ENCODE measurements at places on chromosomes 5 and 9.

DNA sequence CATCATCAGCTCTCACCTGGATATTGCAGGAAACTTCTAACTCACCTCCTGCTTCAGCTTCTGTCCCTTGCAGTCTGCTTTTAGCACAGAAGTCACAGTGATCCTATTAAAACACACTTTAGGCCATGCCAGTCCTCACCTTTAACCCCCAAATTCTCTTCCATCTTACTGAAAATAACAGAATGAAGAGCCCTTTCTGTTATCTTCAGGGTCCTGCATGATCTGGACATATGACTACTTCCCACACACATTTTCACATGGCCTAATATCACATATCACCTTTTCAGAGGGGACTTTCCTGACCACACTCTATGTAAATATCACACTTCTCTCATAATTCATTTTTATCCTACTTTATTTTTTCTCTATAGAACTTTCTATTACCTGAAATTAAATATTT is 550.6 kb upstream of the CLINT1 start:
- no peak for DNase-seq

DNA sequence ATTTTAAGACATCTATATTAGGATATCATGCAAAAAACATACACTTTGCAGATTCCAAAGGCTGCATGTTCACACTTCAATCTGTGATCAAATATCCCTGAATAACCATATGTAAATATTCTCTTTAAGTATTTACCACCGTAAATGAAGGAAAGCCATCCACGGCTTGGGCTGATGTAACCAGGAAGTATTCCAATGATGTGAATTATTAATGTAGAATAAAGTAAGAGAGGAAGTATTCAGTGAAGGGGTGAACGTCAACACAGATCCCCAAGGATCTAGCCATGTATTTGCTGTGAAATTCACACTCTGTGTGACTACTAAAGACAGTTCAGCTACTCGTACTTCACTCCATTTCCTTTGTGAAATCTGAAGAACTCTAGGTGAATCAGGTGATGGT is 75.2 kb downstream of the CDH6 start:
- DNase-seq = no peak

DNA sequence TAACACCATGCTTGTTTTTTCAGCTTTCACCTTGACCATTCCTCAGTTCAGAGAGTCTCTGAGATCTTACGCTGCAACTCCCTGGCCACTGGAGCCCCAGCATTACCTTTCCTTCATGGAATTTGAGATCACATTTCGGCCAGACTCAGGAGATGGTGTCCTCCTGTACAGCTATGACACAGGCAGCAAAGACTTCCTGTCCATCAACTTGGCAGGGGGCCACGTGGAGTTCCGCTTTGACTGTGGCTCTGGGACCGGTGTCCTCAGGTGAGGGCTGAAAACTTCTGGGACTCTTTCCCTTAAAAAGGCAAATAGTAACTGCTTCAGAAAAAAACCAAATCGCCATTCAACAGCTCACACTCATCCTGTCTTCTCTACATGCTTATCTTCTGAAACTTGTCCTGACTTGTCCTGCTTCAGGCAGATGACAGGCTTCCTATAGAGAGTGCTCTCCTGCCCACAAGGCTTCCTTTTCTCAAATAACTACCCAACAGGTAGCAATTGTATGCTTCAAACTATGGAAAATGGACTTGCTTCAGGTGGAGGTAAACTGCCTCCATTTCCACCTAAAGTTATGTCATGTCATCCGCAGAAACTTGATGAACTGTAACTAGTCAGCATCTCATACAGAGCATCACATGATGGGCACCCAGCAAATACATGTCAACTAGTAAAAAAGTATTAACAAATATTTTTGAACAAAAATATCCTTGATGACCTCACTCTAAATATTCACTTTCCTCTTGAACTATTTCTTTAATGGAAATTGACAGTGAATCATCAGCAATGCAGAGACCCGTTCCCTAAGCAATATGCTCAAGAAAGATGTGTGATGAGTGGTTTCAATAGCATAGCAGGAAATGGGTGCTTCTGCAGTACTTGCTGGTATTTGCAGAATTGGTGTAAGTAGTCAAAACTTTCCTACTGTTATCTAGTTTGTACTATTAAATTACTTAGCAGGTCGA is 129.2 kb downstream of the LIFR start:
- DNase-seq = no peak

- DNase-seq = no peak
These were observed 101.1 kb upstream of the GNAQ start for GRCh38 chr9:78132701-78133058.

DNA sequence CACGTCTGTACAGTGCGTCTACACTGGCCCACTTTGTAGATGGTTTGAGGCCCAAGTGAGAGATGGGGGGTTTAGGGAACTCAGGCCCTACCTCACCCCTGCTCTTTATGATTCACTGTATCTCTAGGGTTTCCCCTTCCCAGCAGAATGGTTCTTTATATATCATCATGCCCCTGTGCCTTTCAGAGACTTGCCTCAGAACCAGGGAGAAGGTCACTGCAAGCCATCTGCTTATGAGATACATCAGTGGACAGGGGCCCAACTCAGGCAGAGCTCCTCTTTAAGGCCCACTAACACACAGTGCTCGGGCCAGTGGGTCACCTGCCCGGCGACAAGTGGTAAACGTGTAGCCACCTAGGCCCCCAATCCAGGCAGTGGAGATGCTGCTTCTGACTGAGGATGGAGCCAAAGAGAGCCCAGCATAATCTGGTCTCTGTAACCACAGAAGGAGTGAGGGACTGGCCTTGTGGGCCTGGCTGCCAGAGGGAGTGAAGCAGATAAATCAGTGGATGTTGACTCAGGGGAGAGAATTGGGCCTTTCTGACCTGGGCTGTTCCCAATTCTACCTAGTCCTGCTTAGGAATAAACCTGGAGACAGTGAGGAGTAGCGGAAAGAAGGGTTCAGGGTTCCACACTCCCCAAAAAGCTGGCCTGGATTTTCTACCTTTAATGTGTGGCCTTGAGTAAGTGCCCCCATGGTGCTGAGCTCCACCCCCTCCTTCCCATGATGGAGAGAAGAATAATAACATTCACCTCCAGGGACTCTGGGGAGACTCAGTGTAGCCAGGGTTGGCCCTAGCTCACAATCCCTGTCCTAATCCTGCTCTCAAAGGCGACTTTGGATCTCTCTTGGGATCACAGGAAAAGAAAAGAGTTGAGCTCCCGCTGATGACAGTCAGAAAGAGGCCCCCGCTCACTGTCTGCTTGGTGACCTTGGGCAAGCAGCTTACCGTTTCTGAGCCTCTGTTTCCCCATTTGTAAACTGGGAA is 2.8 kb upstream of the DUSP1 start:
- no peak for DNase-seq

GRCh38 chr5:146467760-146468159 is 20.6 kb downstream of the TCERG1 start:
- no peak for DNase-seq

GRCh38 chr9:79655551-79655950 is 83.8 kb downstream of the TLE4 start:
- no peak for DNase-seq

DNA sequence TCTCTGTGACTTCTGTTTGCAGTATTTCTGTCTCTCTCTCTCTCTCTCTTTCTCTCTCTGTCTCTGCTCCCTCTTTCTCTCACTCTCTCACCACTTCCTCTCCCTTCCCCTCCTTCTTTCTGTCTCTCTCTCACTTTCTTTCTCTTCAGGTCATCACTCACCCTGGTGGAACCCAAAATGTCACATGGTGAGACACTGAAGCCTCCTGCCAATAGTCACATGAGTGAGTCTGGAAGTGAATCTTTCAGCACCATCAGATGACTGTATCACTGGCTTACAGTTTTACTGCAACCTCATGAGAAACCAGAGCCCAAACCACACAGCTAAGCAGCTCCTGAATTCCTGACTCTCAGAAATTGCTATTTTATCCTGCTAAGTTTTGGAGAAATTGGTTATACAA is 414.6 kb downstream of the CAAP1 start:
- DNase-seq = no peak

DNA sequence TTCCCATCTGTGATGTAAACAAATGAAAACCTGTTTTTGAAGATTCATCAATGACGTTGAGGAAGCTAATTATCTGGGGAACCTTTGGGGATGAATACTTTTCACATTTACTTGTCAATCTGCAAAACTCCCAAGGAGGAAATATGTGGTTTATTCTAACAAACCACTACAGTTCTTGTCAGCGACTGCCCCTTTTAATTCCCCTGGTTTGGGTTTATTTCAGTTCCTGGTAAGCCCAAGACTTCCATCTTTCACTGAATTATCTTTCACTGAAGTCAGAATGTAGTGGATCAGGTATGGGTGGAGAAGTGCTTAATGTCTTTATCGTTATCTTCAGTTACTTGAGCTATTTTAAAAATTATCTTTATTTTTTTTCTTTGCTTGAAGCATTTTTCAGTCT is 40.2 kb downstream of the TLR4 start:
- DNase-seq = no peak

GRCh38 chr5:1332461-1333001 is 12.4 kb downstream of the CLPTM1L start:
- no peak for DNase-seq

DNA sequence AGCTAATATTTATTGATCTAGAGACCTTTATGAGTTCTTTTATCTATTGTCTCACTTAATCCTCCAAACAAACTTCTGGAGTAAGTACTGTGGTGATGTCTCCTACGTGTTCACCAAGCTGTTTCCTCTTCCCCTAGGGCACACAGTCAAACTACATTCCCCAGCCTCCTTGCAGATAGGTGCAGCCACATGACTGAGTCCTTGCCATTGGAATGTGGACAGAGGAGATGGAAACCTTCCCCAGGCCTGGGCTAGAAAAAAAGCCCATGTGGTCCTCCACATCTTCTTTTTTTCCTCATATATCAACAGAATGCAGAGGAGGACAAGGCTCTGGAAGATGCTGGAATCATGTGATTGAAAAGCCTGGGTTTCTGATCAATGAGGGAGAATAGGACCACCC is 88.0 kb downstream of the ANKRD55 start:
- DNase-seq = no peak

DNA sequence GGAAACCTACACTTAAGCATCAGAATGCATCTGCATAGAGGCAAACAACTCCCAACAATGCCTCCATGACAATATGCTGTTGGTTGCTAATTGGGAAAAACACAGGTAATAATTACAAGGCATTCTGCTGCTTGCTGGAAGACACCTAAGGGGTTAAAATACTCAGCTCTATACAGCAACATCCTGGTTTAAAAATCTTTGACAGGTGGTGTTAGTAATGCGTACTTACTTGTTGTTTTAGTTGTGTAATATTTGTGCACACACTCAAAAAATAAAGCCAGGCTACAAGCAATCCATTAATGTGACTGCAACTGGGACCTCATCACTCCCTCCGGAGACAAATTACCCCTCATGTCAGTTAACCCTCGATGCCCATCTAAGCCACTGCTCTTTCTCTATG is 126.3 kb upstream of the ELL2 start:
- no peak for DNase-seq

DNA sequence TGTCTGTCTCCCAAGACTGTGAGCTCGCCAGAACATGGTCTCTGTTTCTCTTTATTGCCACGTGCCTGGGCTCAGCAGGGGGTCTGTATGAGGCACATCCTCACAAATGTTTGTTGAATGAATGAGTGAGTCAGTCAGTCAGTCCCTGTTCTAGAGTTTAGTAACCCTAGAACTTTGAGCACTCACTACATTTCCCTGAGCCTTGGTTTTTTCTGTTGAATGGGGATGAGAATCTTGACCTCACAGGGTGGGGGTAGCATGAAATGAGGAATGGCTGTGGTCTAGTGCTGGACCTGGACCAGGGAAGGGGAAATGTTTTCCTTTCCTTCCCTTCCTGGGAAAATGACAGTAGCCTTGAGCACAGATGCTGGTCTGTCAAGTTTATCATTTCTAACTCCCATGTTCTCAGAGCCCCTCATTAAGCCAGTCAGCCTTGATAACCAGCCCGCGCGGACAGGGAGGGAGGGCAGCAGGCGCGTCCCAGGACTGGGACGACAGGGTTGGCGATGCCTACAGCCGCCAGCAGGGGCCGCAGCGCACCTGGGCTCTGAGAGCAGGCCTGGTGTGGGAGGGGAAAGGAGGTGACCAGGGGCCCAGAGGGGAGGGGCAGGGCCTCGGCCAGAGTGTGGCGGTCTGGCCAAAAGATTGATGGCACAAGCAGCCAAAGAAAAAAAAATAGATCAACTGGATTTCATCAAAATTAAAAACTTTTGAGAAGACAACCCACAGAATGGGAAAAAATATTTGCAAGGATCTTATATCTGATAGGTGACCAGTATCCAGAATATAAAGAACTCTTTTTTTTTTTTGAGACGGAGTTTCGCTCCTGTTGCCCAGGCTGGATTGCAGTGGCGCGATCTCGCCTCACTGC is 24.1 kb upstream of the WNK2 start:
- DNase-seq = peak; percentile 91

DNA sequence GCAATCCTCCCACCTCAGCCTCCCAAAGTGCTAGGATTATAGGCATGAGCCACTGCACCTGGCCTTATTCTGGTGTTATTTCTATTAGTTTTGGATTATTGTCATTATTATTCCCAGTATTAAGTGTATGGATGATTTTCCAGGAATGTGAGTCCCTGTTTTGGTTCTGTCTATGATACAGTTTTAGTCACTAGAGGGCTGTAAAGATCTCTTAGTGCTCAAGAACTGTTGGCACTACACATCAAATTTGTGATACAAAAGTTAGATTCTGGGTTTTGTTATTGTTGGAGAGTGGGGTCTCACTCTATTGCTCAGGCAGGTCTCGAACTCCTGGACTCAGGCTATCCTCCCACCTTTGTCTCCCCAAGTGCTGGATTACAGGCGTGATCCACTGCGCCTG is 12.1 kb downstream of the CCL28 start:
- DNase-seq = no peak

GRCh38 chr9:99793528-99793927 is 28.2 kb upstream of the NR4A3 start:
- no peak for DNase-seq

GRCh38 chr9:77599492-77599891 is 48.6 kb downstream of the GNA14 start:
- no peak for DNase-seq

- no peak for DNase-seq
These were observed 122.6 kb upstream of the IRX2 start for GRCh38 chr5:2874099-2874498.

DNA sequence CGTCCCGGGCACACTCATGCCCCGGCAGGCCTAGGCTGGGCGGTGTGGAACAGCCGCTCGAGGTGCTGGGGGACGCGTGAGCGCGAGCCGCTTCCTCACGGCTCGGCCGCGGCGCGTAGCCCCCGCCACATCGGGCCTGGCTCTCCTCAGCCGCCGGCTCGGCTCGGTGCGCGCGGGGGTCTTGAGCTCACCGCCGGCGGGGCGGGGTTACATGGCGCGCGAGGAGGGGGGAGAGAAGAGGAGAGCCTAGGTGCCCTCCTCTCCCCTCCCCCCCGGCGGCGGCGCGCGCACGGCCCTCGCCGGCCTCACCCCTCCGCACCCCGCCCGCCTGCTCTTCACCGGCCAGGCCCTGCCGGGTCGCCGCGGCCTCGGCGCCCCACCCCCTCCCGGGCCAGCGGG is 7.7 kb downstream of the RANBP6 start:
- DNase-seq = peak; percentile 53
